ENCODE measurements at places on chromosomes 1 and 21. TPM values are rescaled to one million over a fixed set of nuclear protein-coding genes. Genes with fewer than 3 reads are reported as not detected.

Gene CHIA
- not detected for total RNA-seq

Gene CXADR
- total RNA-seq, result 0.33 TPM

GRCh38 chr1:45535988-45536766 lies 14.4 kb upstream of the AKR1A1 start:
- no peak for DNase-seq

DNA sequence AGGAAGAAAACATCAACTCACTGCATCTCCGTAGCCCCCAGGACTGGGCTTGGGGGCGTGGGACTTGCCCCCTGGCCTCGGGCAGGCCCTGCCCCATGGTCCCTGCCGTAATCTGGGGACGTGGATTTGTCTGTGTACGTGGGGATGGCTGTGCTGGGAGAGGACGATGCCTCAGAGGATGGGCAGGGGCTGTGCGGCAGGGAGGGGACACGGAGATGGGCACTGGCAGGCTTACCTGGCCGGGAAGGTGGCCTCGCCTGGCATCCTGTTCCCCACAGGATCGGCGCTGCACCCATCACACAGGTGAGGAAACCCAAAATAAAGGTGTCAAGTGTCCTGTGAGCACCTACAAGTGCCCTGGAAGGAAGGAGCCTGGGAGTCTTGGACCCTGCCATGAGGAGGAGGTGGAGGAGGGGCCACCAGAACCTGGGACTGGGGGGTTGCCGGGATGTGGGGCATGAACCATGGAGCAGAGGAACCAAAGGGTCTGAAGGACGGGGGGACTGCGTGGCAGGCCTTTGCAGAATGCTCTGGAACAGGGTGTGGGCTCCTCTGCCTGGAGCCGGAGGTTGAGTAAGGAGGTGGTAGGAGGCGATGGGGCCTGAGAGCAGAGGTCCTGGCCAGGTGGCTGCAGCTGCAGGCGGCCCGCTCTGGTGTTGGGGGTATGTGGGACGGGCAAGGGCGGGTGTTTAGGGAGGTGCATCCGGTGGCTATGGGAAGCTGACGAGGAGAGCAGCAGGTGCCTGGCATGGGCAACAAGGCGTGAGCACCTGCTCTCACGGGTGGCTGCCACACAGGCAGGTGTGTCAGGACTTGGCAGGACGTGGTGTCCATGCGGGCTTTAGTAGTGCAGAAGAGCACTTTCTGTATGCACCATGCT lies 27.8 kb upstream of the LRRC3 start:
- DNase-seq, result no peak

Data from activated CD4-positive, alpha-beta T cell treated with anti-CD3 and anti-CD28 coated beads, Interleukin-2, amount 10 ng/mL, durations not matched to agents 24 days and 14 days (primary cell).